ENCODE measurements at places on chromosomes 6 and 20.

GRCh38 chr20:13772529-13772928, 12.2 kb downstream of the ESF1 start:
- DNase-seq: no peak

GRCh38 chr20:45832619-45833018, 980 bp upstream of the SNX21 start:
- no peak for DNase-seq

DNA sequence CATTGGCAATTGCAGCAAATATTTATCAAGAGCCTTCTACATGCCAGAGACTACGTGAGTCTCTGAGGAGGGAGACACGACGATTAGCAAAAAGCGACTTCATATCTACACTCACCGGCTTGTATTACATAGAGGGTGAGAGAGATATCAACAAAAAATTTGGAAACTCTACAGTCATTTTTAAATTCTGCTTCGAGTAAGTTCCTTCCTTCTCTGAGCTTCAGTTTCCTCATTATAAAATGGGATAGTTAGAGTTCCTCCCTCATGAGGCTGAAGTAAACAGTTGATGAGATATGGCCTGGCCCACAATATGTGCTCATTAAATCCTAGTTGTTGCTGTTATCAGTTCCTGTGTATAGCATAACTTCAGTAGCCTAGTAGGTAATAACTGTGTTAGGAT, 64.1 kb upstream of the SIRPA start:
- no peak for DNase-seq

DNA sequence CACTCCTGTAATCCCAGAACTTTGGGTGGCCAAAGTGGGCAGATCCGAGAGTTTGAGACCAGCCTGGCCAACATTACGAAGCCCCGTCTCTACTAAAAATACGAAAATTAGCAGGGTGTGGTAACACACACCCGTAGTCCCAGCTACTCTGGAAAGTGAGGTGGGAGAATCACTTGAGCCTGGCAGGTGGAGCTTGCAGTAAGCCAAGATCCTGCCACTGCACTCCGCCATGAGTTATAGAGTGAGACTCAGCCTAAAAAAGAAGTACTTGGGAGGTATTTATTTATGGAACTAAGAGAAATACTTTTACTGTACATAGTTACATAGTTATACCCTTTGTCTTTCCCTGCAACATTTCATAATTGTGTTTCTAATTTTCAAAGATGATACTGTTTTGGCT, 67.8 kb downstream of the SMAP1 start:
- DNase-seq: no peak

GRCh38 chr6:127938701-127939100, 37.8 kb upstream of the THEMIS start:
- no peak for DNase-seq

DNA sequence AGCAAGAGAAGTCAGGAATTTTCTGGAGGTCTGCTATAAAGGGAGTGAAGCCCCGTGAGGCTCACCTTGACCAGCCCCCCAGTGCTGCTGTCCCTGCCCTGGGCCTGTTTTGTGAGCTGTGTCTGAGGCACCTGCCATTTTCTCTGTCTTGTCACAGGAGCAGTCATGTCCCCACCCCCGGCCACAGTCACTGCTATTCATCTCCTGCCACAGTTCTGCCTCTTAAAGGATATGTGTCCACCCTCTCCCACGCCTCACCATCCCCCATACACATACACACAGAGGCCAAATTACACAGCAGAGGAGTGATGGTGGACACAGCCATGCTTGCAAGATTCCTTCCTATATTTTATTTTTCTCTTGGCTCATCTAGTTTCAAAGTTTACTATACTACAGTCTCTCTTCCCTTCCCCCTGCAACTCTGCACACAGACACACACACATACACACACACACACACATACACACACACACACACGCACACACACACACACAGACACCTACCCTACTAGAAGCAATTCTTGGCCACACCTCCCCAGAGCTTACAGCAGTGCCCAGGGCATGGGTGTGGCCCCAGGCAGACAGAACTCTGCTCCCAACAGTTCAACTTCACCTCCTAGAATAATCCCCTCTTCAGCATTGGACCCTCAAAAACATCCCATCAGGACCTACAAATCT, 68.7 kb upstream of the TAB2 start:
- DNase-seq: no peak

DNA sequence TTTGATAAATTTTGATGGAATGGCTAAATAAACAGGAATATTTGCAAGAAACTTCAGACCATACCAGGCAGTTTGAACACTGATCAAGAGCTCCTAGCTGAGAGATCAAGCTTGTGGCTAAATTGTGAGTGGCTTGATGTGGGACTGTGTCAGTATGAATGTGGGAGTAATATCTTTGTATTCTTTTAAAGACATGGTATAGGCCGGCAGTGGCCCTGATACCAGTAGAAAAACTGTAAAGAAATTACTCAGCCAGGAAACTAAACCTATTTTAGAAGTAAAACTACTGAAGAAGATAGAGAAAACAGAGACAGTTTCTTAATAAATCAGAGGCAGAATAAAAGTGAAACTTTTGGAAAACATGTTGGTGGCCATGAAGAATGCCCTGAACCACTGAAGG, 608.4 kb upstream of the SYNCRIP start:
- no peak for DNase-seq

GRCh38 chr6:137652961-137653705, 158.9 kb upstream of the OLIG3 start:
- DNase-seq: no peak

DNA sequence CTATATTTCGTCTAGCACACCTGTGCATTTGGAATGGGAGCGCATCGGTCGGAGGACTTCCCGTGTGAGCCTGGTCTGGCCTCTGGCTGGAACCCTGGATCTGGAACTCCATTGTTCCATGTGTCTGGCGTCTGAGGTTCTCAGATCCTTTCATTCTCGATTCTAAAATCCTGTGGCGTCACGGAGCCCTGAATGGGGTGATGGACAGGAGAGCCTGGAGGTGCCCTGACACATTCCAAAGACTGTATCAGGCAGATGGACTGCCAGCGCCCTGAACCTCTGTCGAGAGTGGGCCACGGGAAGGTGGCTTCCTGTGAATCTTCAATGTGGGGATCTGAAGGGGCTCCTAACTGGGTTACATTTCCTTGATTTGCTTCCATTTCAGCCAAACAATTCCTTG, 20.6 kb downstream of the MYH7B start:
- DNase-seq: no peak

DNA sequence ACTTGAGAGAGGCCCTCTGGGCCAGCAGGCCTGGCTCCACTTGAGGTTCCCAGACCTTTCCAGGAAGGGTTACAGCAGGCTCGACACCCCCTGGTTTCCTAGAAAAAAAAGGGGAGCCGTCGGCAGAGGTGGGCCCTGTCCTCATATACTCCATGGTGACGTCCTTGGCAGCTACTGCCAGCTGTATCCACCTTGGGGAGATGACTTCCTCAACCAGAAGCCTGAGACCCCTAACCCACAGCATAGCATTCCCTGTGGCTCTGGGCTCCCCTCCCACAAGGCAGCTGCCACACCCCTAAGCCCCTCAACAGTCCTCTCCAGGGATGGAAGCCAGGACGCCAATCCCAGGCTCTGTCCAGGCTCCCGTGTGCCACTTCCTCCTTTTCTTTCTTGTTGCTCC, 294.8 kb downstream of the CDC5L start:
- no peak for DNase-seq

DNA sequence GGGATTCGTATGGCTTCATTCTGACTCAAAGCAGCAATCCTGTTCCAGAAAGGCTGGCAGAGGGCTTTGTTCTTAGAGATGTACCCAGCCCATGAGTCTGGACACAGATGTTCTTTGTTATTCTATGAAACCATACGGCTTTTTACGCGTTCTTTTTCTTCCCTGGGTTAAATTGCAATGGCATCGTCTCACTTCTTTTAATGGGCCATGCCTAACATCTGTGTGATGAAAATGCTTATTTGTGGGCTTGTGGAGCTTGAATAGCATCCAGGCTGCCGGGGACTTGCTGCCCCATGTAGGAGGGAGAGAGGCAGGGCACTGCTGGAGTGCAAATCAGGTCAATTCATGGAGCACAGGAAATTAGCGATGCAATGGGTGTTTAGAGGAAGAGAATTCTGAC, 19.4 kb downstream of the FAM50B start:
- no peak for DNase-seq

DNA sequence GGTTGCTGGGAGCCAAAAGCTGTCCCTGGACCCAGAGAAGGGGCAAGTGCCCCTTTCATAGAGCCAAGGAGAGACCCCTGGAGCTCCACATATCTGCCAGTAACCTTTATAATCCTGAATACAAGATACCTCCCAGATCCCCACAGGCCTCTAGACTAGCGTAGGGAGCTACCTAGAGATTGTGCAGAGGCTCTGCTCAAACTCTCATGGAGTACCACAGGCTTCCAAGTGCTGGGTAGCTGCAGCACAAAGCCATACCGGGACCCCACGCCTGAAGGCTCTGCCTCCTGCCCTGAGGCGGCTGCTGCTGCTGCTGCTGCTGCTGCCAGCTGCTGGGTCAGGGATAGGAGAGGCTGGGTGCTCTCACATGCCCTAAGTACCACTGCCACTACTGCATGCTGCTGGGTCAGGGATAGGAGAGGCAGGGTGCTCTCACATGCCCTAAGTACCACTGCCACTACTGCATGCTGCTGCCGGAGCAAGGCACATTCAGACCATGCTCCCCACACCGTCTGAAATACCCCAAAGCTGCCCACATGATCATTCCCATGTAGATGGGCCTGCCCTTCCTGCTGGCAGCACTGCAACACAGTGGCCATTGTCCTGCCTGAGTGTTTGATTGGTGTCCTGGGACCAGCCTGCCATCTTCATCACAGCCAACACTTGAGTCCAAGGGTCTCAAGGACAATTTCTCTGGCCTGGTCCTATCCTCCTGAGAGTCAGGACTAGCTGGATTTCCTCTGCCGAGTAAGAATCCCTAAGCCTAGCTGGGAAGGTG, 1434.3 kb upstream of the ADGRB3 start:
- no peak for DNase-seq
